Cerebellar cortex (tissue), 1 donor: ENCODE measurements at places on chromosomes 12 and 14.

- DNase-seq = no peak
These were observed 14.3 kb downstream of the PLD4 start for GRCh38 chr14:104938960-104939359.

- no peak for DNase-seq
These were observed 231.0 kb downstream of the ALG10B start for GRCh38 chr12:38547586-38547985.

- no peak for DNase-seq
These were observed 15.3 kb downstream of the AREL1 start for GRCh38 chr14:74697543-74697942.

DNA sequence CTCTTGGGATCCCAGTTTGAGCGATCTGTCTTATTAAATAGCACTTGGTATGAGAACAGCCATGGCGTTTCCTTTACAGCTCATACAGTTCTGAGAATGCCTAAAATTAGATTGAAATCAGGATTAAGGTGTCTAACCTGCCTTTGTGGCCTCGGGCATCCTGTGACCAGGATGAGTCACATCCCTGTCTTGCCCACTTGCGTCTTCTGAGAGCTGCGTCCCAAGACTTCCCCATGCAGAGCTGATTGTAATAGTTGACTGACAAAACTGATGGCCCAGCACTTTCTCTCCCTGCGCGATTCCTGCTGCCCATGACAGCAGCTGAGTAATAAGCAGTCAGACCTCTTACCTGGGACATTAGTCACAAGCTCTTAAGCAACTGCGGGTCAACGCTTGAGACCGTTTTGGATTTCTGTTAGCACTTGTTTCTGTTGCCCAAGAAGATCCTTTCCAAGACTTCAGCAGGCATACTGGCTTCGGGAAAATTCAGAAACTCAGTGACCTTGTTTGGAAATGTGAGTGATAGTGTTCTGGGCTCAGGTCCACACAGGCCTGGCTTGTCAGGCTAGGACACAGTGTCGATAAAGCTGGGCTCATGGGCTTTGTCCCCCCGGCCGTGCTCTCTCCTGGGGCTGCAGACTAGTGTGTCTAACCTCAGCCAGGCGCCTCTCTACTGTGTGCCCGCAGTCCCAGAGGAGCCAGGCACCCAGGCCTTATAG lies 169.9 kb upstream of the HIF1A start:
- DNase-seq = no peak

- no peak for DNase-seq
These were observed 74.5 kb downstream of the VWF start for GRCh38 chr12:6049992-6050391.
